Ovary (tissue), 10 donors: ENCODE measurements at places on chromosomes 13 and 19.

GRCh38 chr13:41156620-41157019, 24.0 kb upstream of the KBTBD6 start:
- H3K36me3 ChIP-seq: no peaks in the 10 kb centered on the region
- no peaks in the 10 kb centered on the region for H3K4me1 ChIP-seq
- DNase-seq: no peak
- H3K4me3 ChIP-seq: no peak overlapping the region

- DNase-seq: no peak
- no peak overlapping the region for H3K4me3 ChIP-seq
- no peaks in the 10 kb centered on the region for H3K4me1 ChIP-seq
- H3K27ac ChIP-seq: no peak overlapping the region
- no peaks in the 10 kb centered on the region for H3K27me3 ChIP-seq
- H3K36me3 ChIP-seq: no peaks in the 10 kb centered on the region
Measured at GRCh38 chr19:27765397-27765796, 1447.6 kb downstream of the UQCRFS1 start.

DNA sequence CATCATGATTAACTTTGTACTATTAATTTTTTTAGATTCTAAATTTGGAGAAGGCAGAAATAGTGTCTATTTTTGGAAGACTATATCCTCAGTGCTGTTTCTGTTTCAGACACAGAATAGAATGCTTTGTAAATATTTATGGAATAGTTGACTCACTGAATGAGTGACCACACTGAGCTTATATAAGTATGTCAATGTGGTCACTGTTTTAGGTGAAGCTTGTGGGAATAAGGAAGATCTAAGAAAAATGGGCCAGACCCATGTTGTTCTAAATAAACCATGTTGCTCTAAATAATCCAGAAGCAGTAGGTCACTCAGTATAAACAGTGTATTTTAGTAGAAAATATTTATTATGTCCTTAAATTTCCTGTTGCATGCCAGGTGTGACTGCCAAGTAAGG, 45.5 kb upstream of the DACH1 start:
- H3K4me3 ChIP-seq: no peak overlapping the region
- no peaks in the 10 kb centered on the region for H3K4me1 ChIP-seq
- no peaks in the 10 kb centered on the region for H3K36me3 ChIP-seq
- no peaks in the 10 kb centered on the region for H3K27me3 ChIP-seq
- DNase-seq: no peak

- DNase-seq: no peak
- no peaks in the 10 kb centered on the region for H3K36me3 ChIP-seq
Measured at GRCh38 chr19:5914946-5915781, 1.1 kb downstream of the CAPS start.

DNA sequence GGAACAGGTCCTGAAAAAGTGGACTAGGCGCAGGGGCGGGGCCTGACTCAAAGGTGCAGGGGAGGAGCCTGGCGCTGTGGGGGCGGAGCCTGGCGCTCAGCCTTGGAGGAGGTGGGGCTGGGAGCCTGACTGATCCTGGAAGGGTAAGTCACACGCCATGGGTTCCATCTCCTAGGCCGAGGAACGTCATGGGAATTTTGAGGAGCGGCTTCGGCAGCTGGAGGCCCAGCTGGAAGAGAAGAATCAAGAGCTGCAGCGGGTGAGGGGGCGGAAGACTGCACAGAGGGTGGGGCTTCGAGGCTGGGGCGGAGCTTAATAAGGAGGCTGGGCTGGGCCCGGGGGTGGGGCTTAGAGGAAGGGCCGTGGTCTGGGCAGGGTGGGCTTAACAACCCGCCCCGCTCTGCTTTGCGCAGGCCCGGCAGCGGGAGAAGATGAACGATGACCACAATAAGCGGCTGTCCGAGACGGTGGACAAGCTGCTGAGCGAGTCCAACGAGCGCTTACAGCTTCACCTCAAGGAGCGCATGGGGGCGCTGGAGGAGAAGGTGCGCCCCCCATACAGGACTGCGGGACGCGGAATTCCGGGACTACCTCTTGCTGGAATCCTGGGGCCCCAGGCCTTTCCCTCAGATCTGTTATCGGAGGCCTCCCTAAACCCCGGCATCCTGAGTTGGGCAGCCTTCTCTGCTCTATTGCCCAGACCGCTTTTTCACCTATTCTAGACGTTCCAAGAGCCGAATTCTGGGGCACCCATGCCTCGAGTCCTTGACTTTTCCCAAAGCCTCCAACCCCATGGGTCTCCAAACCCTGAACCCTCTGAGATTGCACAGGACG, 14.5 kb downstream of the PPFIA3 start:
- H3K4me3 ChIP-seq: peak overlapping the region; percentile 3
- H3K4me1 ChIP-seq: peaks cover 7% of the 10 kb centered on the region
- no peaks in the 10 kb centered on the region for H3K27me3 ChIP-seq
- H3K27ac ChIP-seq: no peak overlapping the region

DNA sequence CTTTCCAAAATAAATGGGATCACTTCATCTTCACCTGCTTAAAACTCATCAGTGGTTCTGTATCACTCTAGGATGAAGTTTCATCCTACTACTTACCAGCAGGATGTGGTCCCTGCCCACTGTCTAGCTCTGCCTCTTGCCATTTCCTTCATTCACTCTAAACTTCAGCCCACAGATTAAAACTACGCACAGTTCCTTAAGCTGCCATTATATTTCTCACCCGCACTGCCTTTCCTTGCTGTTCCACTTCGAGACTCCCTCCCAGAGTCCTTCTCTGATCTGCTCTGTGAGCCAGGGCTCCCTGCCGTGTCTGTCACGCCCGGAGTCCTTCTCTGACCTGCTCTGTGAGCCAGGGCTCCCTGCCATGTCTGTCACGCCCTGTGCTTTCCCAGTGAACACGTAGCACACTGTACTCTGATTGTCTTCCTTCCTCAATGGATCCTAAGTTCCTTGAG, 52.0 kb upstream of the NPAS1 start:
- H3K27me3 ChIP-seq: no peaks in the 10 kb centered on the region
- H3K4me1 ChIP-seq: no peaks in the 10 kb centered on the region
- no peak for DNase-seq
- H3K4me3 ChIP-seq: no peak overlapping the region
- no peaks in the 10 kb centered on the region for H3K36me3 ChIP-seq
- no peak overlapping the region for H3K27ac ChIP-seq
